NCI-H460 (cell line): ENCODE measurements at places on chromosomes 6 and 20. TPM values are rescaled to one million over a fixed set of nuclear protein-coding genes. Genes with fewer than 3 reads are reported as not detected.

DNA sequence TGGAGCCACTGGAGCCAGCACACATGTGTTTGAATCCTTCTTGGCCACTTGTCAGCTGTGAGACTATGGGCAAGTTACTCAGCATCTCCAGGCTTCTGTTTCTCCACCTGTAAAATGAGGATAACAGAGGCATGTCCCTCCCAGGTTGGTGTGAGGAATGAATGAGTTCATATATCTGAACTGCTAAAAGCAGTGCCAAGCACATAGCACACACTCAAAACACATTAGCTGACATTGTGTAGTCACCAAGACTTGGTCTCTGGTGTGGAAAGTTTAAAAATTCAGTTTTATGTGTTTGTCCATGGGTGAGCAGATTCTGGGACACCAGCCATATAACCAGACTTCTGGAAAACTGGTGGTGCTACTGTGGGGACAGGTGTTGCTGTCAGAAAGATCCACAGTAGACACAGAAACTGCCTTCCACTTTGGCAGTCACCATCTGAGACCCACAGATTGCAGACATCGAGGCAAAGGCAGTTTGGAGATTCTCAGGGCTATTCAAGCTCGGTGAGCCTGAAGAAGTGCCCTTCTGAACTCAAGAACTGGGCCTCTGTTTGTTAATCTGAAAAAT is 115.8 kb downstream of the MRPL14 start:
- DNase-seq, result no peak

OLIG3 gene
- total RNA-seq, result 0.12 TPM in 2 replicates

- DNase-seq, result no peak
These were observed 36.4 kb upstream of the SMOC2 start for GRCh38 chr6:168404560-168404959.

GRCh38 chr20:7147220-7147601 is 379.7 kb downstream of the BMP2 start:
- DNase-seq, result no peak

SIRPG gene
- not detected in 2 replicates for total RNA-seq
